ENCODE measurements at places on chromosomes 2 and 18.

GRCh38 chr2:36411962-36412444 is 56.4 kb downstream of the CRIM1 start:
- DNase-seq: no peak

- no peak for DNase-seq
These were observed 161.5 kb downstream of the ZNF521 start for GRCh38 chr18:25190472-25190871.

GRCh38 chr2:99845296-99845695 is 297.1 kb downstream of the AFF3 start:
- no peak for DNase-seq

DNA sequence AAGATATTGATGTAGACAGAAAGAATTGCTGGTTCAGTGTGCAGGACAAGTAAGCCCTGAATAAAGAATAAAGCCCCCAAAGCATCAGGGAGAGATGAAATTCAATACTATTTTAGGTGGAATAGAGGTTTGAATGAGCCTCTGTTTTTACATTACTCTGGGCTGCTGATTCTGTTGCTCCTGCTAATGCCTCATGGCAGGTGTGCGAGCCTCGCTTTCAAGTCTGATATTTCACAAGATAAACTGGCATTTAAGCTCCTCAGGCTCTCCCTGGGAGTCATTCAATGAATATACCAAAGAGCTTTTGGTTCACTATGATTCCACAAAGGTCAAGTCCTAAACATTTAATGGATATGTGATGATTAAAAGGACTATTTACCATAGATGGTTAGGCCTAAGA is 601.0 kb upstream of the SLC39A10 start:
- no peak for DNase-seq

- DNase-seq: no peak
These were observed 46.2 kb downstream of the AKAIN1 start for GRCh38 chr18:5150894-5151293.

- no peak for DNase-seq
These were observed 29.5 kb upstream of the CHMP1B start for GRCh38 chr18:11821643-11822237.

- no peak for DNase-seq
These were observed 246.1 kb downstream of the RAD51AP2 start for GRCh38 chr2:17272170-17272569.

DNA sequence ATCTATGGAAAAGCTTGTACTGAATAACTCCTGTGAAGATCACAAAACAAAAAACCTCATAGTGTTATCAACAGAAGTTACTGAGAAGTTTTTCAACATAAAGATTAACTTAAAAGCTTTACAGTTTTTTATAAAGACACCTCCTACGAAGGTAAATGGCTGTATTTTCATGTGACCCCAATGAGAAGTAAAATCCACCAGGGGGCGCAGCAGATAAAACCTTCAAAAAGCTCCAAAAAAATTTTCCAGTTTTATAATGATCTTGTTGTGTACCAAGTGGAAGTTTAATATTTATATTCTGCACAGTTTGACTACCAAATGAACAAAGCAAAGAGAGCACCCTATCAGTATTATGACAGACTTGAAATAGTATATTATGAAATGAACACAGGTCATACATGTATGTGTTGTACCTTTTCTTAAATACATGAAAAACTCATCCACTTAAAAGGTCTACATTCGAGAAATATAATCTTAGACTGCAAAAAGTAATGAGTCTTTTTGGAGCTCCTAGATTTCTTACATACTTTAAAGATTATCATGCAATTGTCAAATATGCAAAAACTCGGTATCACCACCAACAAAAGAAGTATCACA is 38.5 kb downstream of the PNO1 start:
- no peak for DNase-seq

DNA sequence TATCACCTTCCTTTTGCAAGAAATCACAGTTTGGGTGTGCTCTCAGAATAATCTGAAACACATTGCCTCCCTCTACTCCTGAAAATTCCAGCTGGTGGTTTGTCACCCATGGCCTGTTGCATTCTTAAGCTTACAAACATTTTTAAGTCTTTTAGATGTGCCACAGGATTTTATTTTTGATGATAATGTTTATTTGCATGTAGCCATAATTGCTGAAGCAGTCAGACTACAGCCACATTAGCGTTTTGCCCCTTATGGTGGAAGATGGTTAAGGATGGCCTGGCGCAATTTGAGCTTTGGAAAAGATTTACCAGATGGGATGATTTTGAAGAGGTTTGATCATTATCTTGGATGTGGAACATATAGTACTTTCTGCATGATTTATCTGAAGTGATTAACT is 439.5 kb downstream of the MEIS1 start:
- no peak for DNase-seq

DNA sequence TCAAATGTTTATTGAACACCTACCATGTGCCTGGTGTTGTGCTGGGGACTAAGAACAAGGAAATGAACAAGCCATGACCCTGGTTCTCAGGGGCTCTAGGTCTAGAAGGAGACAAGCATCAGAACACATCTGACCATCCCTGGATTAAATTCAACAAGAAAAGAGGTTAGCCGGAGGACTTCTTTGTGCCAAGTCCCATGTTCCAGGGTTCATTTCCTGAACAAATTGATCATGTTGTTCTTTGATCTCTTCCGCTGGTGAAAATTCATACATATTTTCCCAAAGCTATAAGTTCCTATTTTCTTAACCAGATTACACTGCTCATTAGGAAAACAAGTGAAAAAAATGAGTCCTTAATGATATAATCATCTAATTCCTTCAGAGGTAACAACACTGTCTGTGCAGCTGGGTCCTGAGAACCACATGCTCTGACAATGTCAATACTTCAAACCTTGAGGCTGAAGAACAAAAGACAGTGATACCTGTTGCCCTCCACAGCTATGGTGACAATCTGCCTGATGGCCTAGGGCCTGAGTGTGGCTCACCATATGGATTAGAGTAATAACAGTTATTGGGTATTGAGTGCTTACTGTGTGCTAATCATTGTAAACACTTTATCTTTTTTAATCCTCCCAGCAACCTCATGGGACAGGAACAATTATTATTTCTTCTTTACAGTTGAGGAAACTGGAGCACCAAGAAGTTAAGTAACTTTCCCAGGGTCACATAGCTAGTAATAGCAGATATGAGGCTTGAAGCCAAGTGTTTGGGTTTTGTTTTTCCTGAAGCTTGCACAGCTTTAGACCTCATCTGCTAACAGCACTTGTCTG is 24.6 kb upstream of the INO80C start:
- DNase-seq: no peak

GRCh38 chr18:40523287-40523686 is 1431.7 kb upstream of the PIK3C3 start:
- DNase-seq: no peak

GRCh38 chr2:240586919-240587800 is 626 bp downstream of the CAPN10 start:
- DNase-seq: no peak

GRCh38 chr2:203565076-203565475 is 30.0 kb upstream of the RAPH1 start:
- DNase-seq: no peak

- DNase-seq: no peak
These were observed 147.8 kb downstream of the UBE2E3 start for GRCh38 chr2:181128199-181128598.

DNA sequence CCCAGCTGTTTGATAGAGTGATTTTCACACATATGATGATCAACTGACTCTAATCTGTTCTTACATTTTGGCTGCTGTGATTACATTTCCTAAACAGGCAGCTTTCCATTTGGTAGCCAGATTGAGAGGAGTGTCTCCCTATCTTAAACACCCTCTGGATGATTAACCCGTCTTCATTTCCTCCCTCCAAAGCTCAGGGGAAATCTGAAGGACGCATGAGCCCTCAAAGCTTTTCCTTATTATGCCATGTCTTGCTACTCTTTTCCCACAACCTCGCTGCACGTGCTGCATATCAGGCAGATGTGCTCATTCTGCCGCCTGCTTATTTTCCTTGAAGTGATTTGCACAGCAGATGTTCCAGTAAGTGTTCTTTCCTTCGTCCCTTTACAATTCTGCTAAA is 837.4 kb downstream of the LRRTM4 start:
- DNase-seq: no peak

- DNase-seq: no peak
These were observed 50.1 kb upstream of the TMEM17 start for GRCh38 chr2:62556086-62556485.

- no peak for DNase-seq
These were observed 77.8 kb downstream of the FAM161A start for GRCh38 chr2:61775956-61776570.

DNA sequence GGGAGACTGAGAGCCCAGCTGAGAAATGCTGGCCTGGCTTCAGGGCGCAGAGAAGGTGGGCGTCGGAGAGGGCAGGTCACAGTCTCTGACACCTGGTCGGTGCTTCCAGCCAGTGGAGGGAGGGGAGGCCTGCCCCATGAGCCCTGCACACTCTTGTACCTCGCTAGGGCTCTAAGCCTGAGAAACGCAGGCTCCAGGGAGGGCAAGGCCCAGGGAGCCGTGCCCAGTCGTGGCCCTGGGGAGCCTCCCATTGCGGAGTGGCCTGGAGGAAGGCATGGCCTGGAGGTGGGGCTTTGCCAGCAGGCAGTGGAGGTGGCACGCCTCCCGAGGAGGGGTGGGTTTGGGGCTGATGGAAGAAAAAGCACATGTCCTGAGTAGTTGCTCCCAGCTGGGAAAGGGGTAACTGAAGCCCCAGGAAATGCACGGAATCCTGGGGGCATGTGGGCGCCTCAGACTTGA is 39.0 kb downstream of the MTERF4 start:
- no peak for DNase-seq

DNA sequence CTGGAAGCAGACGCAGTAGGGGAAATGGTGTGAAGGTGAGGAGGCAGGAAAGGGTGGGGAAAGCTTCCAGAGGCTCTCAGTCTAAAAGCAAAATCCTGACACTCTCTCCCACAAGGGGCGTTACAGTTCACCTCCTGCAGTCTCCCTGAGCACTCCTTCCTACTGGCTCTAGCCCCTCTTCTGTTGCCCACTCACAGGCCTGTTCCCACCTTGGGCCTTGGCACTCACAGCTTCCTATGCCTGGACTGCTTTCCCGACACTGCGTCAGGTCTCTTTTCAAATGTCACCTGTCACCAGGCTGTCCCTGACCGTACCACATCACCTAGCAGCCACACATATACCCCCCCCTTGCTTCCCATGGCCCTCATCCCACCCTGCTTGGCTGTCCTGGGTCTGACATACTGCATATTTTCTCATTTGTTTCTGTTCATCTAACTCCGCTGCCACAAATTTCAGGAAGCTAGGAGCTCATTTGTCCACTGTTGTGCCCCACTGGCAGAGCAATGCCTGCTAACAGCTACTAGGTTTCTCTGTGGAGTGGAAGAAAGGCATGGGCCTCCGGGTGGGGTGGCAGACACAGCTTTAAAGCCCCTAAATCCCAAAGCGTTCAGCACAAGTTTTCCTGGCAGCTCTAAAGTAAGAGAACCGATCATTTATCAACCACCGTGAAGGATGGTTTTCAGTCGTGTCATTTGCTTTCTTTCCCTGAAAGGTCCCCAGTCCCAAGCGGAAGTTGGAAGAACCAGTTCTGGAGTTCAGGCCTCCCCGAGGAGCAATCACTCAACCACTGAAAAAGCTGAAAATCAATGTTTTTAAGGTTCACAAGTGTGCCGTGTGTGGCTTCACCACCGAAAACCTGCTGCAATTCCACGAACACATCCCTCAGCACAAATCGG is 118.8 kb downstream of the ZNF532 start:
- no peak for DNase-seq

- no peak for DNase-seq
These were observed 4.8 kb upstream of the SLC38A11 start for GRCh38 chr2:164960159-164960558.

- DNase-seq: no peak
These were observed 394.1 kb upstream of the ATP5MC3 start for GRCh38 chr2:175575346-175576258.

DNA sequence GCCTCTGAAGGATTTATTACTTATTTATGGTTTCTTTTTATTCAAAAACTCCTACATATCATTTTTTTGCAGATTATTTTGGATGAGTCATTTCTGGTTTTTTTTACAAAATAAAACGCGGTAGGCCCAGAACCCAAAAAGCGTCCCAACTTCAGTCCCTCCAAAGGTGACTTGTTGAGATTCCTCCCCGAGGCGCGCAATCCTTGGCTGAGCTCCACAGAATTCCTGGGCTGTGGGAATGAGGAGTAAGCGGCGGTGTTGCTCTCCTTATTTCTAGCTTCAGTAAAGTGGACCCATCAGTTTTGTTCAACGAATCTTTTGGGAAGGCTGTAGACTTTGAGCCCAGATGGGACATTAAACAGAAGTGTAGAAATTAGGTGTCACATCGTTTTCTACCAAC is 67.0 kb upstream of the RMP24 start:
- DNase-seq: no peak

- DNase-seq: no peak
These were observed 621 bp downstream of the TXNL1 start for GRCh38 chr18:56637711-56638231.

GRCh38 chr18:7733642-7734041 is 166.5 kb downstream of the PTPRM start:
- no peak for DNase-seq

- no peak for DNase-seq
These were observed 686.1 kb upstream of the RAB6C start for GRCh38 chr2:129293326-129293725.

- no peak for DNase-seq
These were observed 2.7 kb downstream of the CHPF start for GRCh38 chr2:219540784-219541504.

DNA sequence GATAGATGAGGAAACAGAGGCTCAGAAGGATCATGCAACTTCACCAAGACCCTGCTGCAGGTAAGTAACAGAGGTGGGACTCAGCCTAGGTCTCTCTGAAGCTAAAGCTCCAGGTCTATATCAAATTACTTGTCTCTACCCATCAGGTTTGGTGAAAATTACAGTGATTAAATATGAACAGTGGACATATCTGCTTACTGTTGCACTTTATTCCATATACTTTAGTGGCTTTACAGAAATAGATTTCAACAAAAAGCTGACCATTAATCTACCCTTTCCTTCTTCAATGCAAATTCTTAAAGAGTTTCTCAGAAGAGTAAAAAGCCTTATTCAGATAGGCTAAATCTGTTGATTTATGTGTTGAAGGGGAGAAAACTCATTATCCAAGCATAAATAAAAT is 42.8 kb upstream of the STK17B start:
- no peak for DNase-seq

GRCh38 chr2:163659224-163659623 is 76.6 kb downstream of the FIGN start:
- no peak for DNase-seq

DNA sequence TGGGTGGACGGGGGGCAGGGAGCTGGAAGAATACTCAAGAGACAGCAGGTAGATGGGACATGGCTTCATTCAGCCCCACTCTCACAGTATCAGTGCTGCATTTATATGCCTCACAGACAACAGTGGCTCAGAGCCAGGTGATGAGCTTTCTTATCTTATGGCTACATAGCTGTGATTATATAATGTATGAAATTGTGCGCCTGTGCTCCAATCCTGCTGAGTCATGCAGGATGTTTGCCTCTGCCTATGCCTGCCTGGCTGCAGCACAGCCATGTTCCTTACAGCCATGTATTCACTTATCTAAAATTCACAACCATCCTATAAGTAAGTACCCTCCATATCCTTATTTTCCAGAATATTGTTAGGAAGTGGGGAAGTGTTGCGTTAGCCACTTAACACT is 37.7 kb upstream of the RNF103 start:
- peak; percentile 7 for DNase-seq

Measured in CMK (cell line).